ENCODE measurements at places on chromosomes 3 and 15. TPM values are rescaled to one million over a fixed set of nuclear protein-coding genes. Genes with fewer than 3 reads are reported as not detected.

GRCh38 chr3:130963878-130964277 is 62.7 kb downstream of the ASTE1 start:
- H3K36me3 ChIP-seq, result peaks cover 11% of the 10 kb centered on the region
- H3K4me1 ChIP-seq, result no peaks in the 10 kb centered on the region
- peaks cover 2% of the 10 kb centered on the region for H3K27me3 ChIP-seq

GRCh38 chr3:122568755-122569154 is 4.6 kb downstream of the DTX3L start:
- H3K36me3 ChIP-seq, result no peaks in the 10 kb centered on the region
- H3K27ac ChIP-seq, result no peak overlapping the region
- DNase-seq, result no peak

Gene EXD1
- not detected for total RNA-seq

GRCh38 chr3:141104151-141104821 is 53.1 kb downstream of the SPSB4 start:
- peak overlapping the region; percentile 64 for H3K4me3 ChIP-seq
- peaks cover 7% of the 10 kb centered on the region for H3K36me3 ChIP-seq

GRCh38 chr3:46092702-46093080 is 65.4 kb upstream of the XCR1 start:
- peaks cover 2% of the 10 kb centered on the region for H3K4me1 ChIP-seq
- no peak overlapping the region for H3K27ac ChIP-seq
- H3K36me3 ChIP-seq, result no peaks in the 10 kb centered on the region

Gene C3orf20
- not detected for total RNA-seq

DNA sequence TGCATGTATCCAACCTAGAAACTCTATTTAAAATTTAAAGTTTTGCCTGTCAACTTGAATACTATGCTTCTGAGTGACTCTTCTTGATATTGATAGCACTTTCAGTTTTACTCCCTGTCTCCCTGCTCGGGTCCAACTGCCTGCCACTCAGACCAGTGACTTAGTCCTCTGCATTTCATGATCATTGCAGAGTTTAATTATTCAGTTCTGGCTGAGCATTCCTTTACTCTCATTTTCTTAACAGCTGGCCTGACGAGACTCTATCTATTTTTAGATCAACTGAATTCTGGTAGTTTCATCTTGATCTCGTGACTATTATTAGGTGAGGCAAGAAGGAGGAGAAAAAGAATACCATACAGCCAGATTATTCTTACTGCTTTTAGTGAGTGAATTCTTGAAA is 617.4 kb downstream of the SI start:
- H3K4me1 ChIP-seq, result no peaks in the 10 kb centered on the region
- no peak for DNase-seq
- no peak overlapping the region for H3K4me3 ChIP-seq
- no peaks in the 10 kb centered on the region for H3K36me3 ChIP-seq

Gene MKRN3
- total RNA-seq, result 1.4 TPM

Gene PTH1R
- 0.29 TPM for total RNA-seq

Gene TEX55
- not detected for total RNA-seq

DNA sequence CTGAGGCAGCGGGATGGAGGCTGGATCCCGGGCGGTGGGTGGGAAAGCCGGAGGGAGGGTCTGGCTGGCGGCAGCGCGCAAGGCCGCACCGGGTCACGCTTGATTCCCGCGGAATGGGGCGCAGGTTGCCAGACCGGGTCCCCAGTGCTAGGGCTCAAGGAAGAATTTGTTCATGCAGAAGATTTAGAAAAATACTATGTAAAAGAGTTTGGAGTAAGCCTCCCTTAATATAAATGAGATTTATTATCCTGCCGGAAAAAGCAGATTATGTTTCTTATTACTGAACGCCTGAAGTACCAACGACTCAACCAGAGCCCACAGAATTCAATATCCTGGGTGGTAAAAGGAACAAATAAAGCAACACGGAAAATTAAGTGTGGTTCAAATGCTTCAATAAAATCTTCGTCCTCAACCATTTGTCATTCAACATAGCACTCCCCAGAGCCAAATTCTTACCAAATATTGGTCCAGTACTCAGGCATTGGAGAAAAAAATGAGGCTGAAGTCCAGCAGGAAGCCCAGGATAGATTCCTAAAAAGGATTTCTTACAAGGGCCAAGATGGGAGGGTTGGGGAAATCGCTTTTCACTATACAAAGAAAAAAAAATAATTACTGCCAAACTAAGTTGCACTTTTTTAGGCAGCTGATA is 1.2 kb upstream of the ZBTB20 start:
- DNase-seq, result no peak
- H3K4me1 ChIP-seq, result peaks cover 2% of the 10 kb centered on the region
- peak overlapping the region; percentile 93 for H3K27ac ChIP-seq
- peak overlapping the region; percentile 94 for H3K4me3 ChIP-seq
- H3K36me3 ChIP-seq, result peaks cover 5% of the 10 kb centered on the region

DNA sequence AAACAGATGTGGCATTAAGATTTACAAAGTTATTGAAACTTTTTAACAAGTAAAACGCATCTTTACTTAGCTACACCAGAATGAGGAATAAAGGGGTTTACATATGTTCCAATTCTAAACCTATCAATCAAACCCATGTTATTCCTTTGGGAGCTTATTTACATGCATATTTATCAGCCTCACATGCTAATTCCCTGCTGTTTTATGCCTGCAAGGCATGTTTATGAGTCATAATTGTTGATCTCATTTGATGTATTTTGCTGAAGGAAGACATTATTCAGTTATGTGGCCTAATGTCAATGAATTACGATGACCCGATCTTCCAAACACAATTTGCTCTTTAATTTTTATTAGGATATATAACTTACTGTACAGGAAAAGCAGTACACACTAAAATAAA is 272.9 kb downstream of the TBC1D5 start:
- no peak for DNase-seq
- no peak overlapping the region for H3K4me3 ChIP-seq
- no peaks in the 10 kb centered on the region for H3K27me3 ChIP-seq
- no peak overlapping the region for H3K27ac ChIP-seq

DNA sequence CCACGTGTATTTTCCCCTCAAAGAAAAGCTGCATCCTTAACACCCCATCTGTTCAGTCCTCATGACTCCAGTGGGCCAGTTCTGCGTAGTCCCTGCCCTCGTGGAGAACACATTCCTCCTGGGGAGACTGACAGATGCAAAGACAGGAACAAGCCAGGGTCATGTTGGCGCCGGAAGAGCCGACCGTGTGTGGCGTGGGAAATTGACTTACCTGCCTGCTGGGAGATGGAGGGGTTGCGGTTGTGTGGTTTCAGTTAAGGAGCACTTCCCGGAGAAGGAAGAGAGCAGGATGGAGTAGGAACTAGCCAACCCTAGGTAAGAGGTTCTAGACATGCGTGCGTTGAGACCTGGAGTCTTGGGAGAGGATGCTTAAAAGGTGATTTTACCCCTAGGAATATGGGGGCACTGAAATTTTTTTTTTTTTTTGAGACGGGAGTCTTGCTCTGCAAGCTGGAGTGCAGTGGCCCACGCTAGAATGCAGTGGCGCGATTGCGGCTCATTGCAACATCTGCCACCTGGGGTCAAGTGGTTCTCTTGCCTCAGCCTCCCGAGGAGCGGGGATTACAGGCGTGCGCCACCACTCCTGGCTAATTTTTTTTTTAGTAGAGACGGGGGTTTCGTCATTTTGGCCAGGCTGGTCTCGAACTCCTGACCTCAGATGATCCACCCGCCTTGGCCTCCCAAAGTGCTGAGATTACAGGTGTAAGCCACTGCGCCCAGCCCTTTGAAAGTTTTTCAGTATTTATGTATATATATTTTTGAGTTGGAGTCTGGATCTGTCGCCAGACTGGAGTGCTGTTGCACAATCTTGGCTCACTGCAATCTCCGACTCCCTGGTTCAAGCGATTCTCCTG is 1.4 kb downstream of the VHL start:
- H3K4me1 ChIP-seq, result peaks cover 6% of the 10 kb centered on the region
- H3K36me3 ChIP-seq, result no peaks in the 10 kb centered on the region
- peak overlapping the region; percentile 84 for H3K4me3 ChIP-seq
- peaks cover 4% of the 10 kb centered on the region for H3K27me3 ChIP-seq
- H3K27ac ChIP-seq, result peak overlapping the region; percentile 7

- no peak overlapping the region for H3K4me3 ChIP-seq
- peak overlapping the region; percentile 48 for H3K27ac ChIP-seq
- no peak for DNase-seq
- H3K4me1 ChIP-seq, result peaks cover 8% of the 10 kb centered on the region
Measured at GRCh38 chr3:114154321-114154821, 24.5 kb downstream of the DRD3 start.

DNA sequence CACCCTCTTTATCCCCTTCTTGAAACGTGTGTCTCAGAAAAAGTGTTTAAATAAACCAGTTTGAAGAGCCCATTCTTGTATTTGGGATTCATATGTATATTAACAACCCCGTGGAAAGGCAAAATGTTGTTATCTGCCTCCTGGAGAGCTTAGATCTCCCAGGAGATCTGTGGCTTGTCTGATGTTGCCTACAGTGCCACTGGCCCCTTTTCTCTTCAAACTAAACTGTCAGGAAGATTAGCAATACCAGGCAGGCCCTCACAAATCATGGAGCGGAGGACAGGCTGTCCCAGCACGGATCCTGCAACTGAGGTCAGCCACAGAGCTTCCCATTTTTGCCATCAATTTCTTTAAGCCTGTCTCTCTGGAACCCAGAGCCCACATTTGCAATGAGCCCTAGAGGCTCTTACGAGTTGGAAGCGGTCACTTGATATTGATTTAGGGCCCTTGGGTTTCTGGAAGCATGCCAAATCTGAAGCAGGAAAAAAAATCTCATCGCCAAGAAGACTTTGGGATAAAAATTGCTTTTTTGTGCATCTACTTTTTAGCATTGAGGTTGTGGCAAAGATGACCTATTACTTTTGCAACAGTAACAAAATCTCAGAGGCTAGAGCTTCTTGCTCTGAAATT is 234.1 kb downstream of the OPA1 start:
- peaks cover 15% of the 10 kb centered on the region for H3K4me1 ChIP-seq
- DNase-seq, result no peak
- H3K36me3 ChIP-seq, result peaks cover 13% of the 10 kb centered on the region

Gene LARP6
- 21.6 TPM for total RNA-seq

GRCh38 chr3:118196183-118196582 is 838.5 kb downstream of the IGSF11 start:
- H3K27ac ChIP-seq, result no peak overlapping the region
- DNase-seq, result no peak
- H3K4me1 ChIP-seq, result no peaks in the 10 kb centered on the region
- H3K27me3 ChIP-seq, result no peaks in the 10 kb centered on the region
- peaks cover 16% of the 10 kb centered on the region for H3K36me3 ChIP-seq

GRCh38 chr15:27662892-27663291 is 436.2 kb downstream of the OCA2 start:
- peaks cover 2% of the 10 kb centered on the region for H3K27me3 ChIP-seq
- no peak for DNase-seq
- peaks cover 11% of the 10 kb centered on the region for H3K4me1 ChIP-seq
- no peak overlapping the region for H3K27ac ChIP-seq

- no peak overlapping the region for H3K27ac ChIP-seq
- H3K36me3 ChIP-seq, result no peaks in the 10 kb centered on the region
- H3K4me3 ChIP-seq, result no peak overlapping the region
- no peaks in the 10 kb centered on the region for H3K4me1 ChIP-seq
- peaks cover 1% of the 10 kb centered on the region for H3K27me3 ChIP-seq
Measured at GRCh38 chr15:50652671-50653070, 33.9 kb downstream of the TRPM7 start.

Gene CSPG5
- 0.76 TPM for total RNA-seq

DNA sequence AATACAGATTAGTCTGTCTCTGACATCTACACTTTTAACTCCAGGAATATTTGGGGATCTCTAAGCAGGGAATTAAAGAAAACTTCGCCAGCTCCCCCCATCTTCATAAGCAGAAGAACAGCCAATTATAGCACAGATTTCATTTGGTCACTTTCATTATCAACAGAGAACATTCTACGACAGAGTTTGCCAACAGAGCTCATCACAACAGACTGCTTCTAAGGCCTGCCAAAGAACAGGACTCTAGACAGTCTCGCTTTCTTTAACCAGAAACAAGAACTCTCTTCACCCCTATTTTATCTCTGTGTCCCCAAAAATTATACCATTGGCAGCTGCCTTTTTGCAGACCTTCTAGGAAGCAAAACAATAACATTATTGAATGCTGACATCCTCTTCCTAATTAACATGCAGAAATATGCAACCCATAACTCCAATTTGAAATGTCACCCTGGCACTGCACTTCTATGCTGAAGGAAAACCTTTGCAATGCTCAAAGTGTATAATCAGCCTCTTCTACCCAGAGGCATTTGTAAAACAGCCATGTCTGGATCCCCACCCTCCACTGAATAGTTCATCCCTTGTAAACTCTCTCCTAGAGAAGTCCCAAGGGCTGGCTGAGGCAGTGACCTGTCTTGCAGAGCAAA is 552.8 kb downstream of the MAGI1 start:
- peak overlapping the region; percentile 45 for H3K27ac ChIP-seq
- no peak overlapping the region for H3K4me3 ChIP-seq
- DNase-seq, result no peak
- H3K4me1 ChIP-seq, result peaks cover 47% of the 10 kb centered on the region
- no peaks in the 10 kb centered on the region for H3K36me3 ChIP-seq
- no peaks in the 10 kb centered on the region for H3K27me3 ChIP-seq

- H3K4me3 ChIP-seq, result no peak overlapping the region
- peaks cover 14% of the 10 kb centered on the region for H3K36me3 ChIP-seq
- no peak overlapping the region for H3K27ac ChIP-seq
- no peak for DNase-seq
Measured at GRCh38 chr3:194389269-194389668, 9.8 kb downstream of the GP5 start.

- peaks cover 3% of the 10 kb centered on the region for H3K27me3 ChIP-seq
- H3K27ac ChIP-seq, result no peak overlapping the region
- no peak overlapping the region for H3K4me3 ChIP-seq
- peaks cover 24% of the 10 kb centered on the region for H3K4me1 ChIP-seq
- no peak for DNase-seq
- H3K36me3 ChIP-seq, result peaks cover 7% of the 10 kb centered on the region
Measured at GRCh38 chr3:191356631-191357439, 26.5 kb upstream of the UTS2B start.

Gene TM4SF1
- not detected for total RNA-seq

Gene RBPMS2
- 2.0 TPM for total RNA-seq

Gene PRR20G
- not detected for total RNA-seq

DNA sequence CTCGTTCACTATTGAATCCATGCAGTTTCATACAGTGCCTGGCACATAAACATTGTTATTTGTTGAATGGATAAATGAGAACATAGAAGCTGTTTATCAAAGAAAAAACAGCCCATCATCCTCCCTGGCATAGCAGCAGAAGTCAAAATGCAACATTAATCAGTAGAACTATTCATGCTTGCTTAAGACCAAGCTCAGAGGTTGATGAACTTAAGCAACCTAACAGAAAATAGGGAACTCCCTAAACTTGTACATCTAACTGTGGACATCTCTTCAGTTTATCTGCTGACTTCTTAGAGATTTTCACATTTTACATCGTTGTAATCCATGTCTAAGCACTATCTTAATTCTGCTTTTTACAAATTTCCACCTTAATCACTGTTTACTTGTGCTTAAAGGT is 29.2 kb downstream of the SENP8 start:
- H3K4me3 ChIP-seq, result no peak overlapping the region
- no peak for DNase-seq
- no peaks in the 10 kb centered on the region for H3K27me3 ChIP-seq
- no peak overlapping the region for H3K27ac ChIP-seq
- H3K4me1 ChIP-seq, result no peaks in the 10 kb centered on the region
- no peaks in the 10 kb centered on the region for H3K36me3 ChIP-seq
